Natural killer cell treated with Interleukin-12 subunit alpha and Interleukin-12 subunit beta and Interleukin-15 and Interleukin-18, amount 100 ng/mL, for 72 hours (primary cell): ENCODE measurements at places on chromosomes 13 and 19.

- no peak for DNase-seq
- H3K4me3 ChIP-seq: no peak overlapping the region
- no peaks in the 10 kb centered on the region for H3K36me3 ChIP-seq
- no peak overlapping the region for H3K27ac ChIP-seq
Measured at GRCh38 chr13:70183041-70183440, 74.8 kb upstream of the KLHL1 start.

DNA sequence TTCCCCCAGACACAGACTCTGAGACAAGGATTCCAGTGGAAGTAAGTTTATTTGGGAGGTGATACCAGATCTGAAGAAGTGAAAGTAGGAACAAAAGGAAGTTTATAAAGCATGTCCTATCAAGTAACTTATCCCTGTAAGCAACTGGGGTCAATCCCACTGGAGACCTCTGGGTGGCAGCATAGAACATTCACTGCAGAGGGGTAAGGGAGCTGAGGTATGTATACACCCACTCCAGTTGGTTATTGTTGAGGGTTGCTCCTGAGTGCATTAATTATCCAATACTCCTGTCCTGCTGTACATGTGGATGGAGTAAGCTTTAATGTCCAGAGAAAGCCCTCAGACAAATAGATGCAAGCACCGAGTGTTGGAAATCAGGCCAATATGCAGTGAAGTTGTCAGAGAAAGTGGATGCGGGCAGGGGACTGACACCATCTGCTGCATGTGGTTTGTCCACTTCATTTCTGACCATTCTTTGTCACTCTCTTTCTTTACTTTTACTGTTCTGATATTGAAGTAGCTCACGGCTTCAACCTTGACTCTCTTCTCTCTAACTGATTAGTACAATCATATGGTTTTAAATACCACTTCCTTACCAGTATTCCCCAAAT, 46.7 kb downstream of the NOTCH3 start:
- H3K4me1 ChIP-seq: peaks cover 3% of the 10 kb centered on the region
- H3K4me3 ChIP-seq: no peak overlapping the region
- DNase-seq: no peak
- H3K36me3 ChIP-seq: no peaks in the 10 kb centered on the region

- H3K27me3 ChIP-seq: no peaks in the 10 kb centered on the region
- no peak overlapping the region for H3K27ac ChIP-seq
- no peak for DNase-seq
- H3K36me3 ChIP-seq: peaks cover 4% of the 10 kb centered on the region
- peaks cover 11% of the 10 kb centered on the region for H3K4me1 ChIP-seq
Measured at GRCh38 chr13:50170447-50171037, 155.3 kb downstream of the KCNRG start.

- no peak overlapping the region for H3K27ac ChIP-seq
- no peaks in the 10 kb centered on the region for H3K4me1 ChIP-seq
- no peak overlapping the region for H3K4me3 ChIP-seq
- no peaks in the 10 kb centered on the region for H3K27me3 ChIP-seq
Measured at GRCh38 chr13:90884066-90884465, 463.4 kb upstream of the MIR17HG start.

GRCh38 chr13:109095126-109095525, 465.7 kb downstream of the MYO16 start:
- H3K4me1 ChIP-seq: no peaks in the 10 kb centered on the region
- H3K27ac ChIP-seq: no peak overlapping the region
- no peaks in the 10 kb centered on the region for H3K36me3 ChIP-seq

GRCh38 chr19:30374539-30374864, 2.3 kb downstream of the ZNF536 start:
- no peak overlapping the region for H3K4me3 ChIP-seq
- H3K36me3 ChIP-seq: no peaks in the 10 kb centered on the region
- H3K27ac ChIP-seq: no peak overlapping the region
- peaks cover 29% of the 10 kb centered on the region for H3K27me3 ChIP-seq

DNA sequence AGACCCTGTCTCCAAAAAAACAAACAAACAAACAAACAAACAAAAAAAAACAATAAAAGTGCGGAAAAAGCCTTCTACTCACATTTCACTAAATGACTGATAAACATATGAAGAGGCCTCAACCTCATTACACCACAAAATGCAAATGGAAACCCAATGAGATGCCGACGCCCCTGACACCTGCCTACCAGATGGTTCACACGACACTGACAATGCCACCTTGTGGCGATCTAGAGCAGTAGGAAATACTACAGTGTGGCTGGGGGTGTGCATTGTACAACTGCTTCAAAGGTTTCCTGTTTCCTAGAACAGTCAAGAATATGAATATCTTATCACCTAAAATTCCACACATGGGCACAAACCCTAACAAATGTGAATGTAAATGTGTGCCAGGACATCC, 14.0 kb downstream of the SCGB2B2 start:
- no peaks in the 10 kb centered on the region for H3K36me3 ChIP-seq
- peaks cover 27% of the 10 kb centered on the region for H3K4me1 ChIP-seq
- peaks cover 8% of the 10 kb centered on the region for H3K27me3 ChIP-seq
- no peak for DNase-seq

- no peaks in the 10 kb centered on the region for H3K4me1 ChIP-seq
- H3K27ac ChIP-seq: no peak overlapping the region
- no peak for DNase-seq
- no peaks in the 10 kb centered on the region for H3K27me3 ChIP-seq
Measured at GRCh38 chr13:44969551-44970484, 19.5 kb downstream of the NUFIP1 start.

DNA sequence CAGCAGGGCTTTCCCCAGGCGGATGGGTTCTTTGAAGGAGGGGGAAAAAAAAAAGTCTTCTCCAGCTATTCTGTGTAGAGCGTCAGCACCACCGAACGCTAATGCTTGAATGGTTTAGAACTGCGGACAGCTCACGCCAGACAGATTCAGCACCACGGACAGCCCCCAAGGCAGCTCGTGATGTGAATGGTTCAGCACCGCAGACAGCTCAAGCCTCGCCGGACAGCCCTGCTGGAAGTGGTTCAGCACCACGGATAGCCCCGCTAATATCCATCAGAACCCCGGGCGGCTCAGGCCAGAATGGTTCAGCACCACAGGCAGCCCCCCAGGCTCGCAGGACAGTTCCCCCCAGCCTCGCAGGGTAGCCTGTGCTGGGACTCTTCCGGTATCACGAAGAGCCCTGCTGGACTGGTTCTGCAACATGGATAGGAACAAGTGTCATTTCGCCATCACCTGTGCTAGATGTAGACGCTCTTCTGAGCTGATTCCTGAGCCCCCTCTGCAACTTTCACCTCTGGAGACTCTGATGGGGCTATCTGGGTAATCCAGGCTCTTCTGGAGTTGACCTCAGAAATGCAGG, 4.9 kb upstream of the SMIM17 start:
- peaks cover 30% of the 10 kb centered on the region for H3K36me3 ChIP-seq
- H3K4me1 ChIP-seq: no peaks in the 10 kb centered on the region

DNA sequence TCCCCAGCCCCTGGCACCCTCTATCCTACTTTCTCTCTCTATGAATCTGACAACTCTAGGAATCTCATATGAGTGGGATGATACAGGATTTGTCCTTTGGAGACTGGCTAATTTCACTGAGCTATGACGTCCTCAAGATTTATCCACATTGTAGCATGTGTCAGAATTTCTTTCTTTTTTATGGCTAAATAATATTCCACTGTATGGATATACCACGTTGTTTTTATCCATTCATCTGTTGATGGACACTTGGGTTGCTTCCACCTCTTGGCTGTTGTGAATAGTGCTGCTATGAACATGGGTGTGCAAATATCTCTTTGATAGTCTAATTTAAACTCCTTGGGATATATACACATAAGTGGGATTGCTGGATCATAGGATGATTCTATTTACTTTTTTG, 24.0 kb upstream of the INSR start:
- H3K27ac ChIP-seq: no peak overlapping the region
- peaks cover 5% of the 10 kb centered on the region for H3K36me3 ChIP-seq
- peaks cover 7% of the 10 kb centered on the region for H3K27me3 ChIP-seq
- no peak for DNase-seq

- H3K27ac ChIP-seq: no peak overlapping the region
- no peak overlapping the region for H3K4me3 ChIP-seq
- no peaks in the 10 kb centered on the region for H3K36me3 ChIP-seq
Measured at GRCh38 chr19:40309666-40310065, 24.5 kb upstream of the AKT2 start.
